ENCODE measurements at places on chromosomes 3 and 15. TPM values are rescaled to one million over a fixed set of nuclear protein-coding genes. Genes with fewer than 3 reads are reported as not detected.

Gene CLCN2
- 1.3 TPM for total RNA-seq

Gene RPL4
- total RNA-seq = 895 TPM

Gene DPPA4
- total RNA-seq = not detected

Gene RASGRF1
- not detected for total RNA-seq

Gene CHRM5
- 0.31 TPM for total RNA-seq

Gene PPARG
- 101 TPM for total RNA-seq

Gene CACNA1D
- total RNA-seq = not detected

Gene ZPLD1
- not detected for total RNA-seq

Gene UBL7
- 16.8 TPM for total RNA-seq

Gene POC1A
- total RNA-seq = 10.5 TPM

Gene AGBL1
- total RNA-seq = not detected

Gene EFCC1
- total RNA-seq = 3.3 TPM

Gene ITIH1
- 0.16 TPM for total RNA-seq

Gene TMEM212
- not detected for total RNA-seq

Gene LSAMP
- not detected for total RNA-seq

Gene NOX5
- not detected for total RNA-seq

Gene GOLGA8G
- total RNA-seq = not detected

Gene ARPIN
- 17.0 TPM for total RNA-seq

Gene LCTL
- total RNA-seq = not detected

Gene EPM2AIP1
- total RNA-seq = 7.6 TPM

Gene TGM4
- not detected for total RNA-seq

Gene PTX3
- 566 TPM for total RNA-seq

Gene CCNB2
- total RNA-seq = 18.7 TPM

Gene DUOX2
- not detected for total RNA-seq

Gene OR5K2
- not detected for total RNA-seq

Gene CLDN1
- 0.16 TPM for total RNA-seq

Gene PLAAT1
- total RNA-seq = 0.44 TPM

Gene WDR93
- total RNA-seq = under 0.01 TPM

Gene ALPK3
- 104 TPM for total RNA-seq

Gene NTRK3
- not detected for total RNA-seq

Gene PIGZ
- 3.5 TPM for total RNA-seq

Gene CRYGS
- total RNA-seq = 2.4 TPM

Gene KCNMB3
- total RNA-seq = 2.1 TPM

Gene C15orf62
- total RNA-seq = 1.6 TPM

Gene POU1F1
- total RNA-seq = not detected

Gene RTP4
- 2.8 TPM for total RNA-seq

Gene CFAP44
- 0.97 TPM for total RNA-seq

Gene GOLGA8N
- 2.6 TPM for total RNA-seq

Gene MYO5C
- 19.4 TPM for total RNA-seq

Gene DNAH12
- total RNA-seq = 0.16 TPM

Gene AAGAB
- 28.2 TPM for total RNA-seq

Gene LRRC15
- total RNA-seq = not detected

Gene OXTR
- 1.1 TPM for total RNA-seq

Gene MCTP2
- 13.4 TPM for total RNA-seq

Gene CPLX3
- not detected for total RNA-seq

Gene MASP1
- 0.19 TPM for total RNA-seq

Gene COL6A5
- total RNA-seq = not detected

Gene LARP6
- total RNA-seq = 7.1 TPM

Gene GASK1A
- not detected for total RNA-seq

Gene CCDC80
- 53.7 TPM for total RNA-seq

Gene RAB6B
- total RNA-seq = 0.32 TPM

Gene RETNLB
- total RNA-seq = not detected

Gene GP5
- total RNA-seq = 0.06 TPM
